CD4-positive, CD25-positive, alpha-beta regulatory T cell (primary cell): ENCODE measurements at places on chromosomes 7 and 10. TPM values are rescaled to one million over a fixed set of nuclear protein-coding genes. Genes with fewer than 3 reads are reported as not detected.

Gene PRRT4
- total RNA-seq, result 0.42 TPM

Gene TBXAS1
- 21.2 TPM for total RNA-seq

Gene TLX1
- not detected for total RNA-seq

Gene RSPH10B2
- total RNA-seq, result 0.39 TPM

Gene PLPP4
- not detected for total RNA-seq

Gene HBP1
- total RNA-seq, result 249 TPM

Gene ZNF503
- not detected for total RNA-seq

Gene PCGF6
- 6.7 TPM for total RNA-seq

Gene TMEM254
- total RNA-seq, result 10.7 TPM
